ENCODE measurements at places on chromosomes 6 and 20.

DNA sequence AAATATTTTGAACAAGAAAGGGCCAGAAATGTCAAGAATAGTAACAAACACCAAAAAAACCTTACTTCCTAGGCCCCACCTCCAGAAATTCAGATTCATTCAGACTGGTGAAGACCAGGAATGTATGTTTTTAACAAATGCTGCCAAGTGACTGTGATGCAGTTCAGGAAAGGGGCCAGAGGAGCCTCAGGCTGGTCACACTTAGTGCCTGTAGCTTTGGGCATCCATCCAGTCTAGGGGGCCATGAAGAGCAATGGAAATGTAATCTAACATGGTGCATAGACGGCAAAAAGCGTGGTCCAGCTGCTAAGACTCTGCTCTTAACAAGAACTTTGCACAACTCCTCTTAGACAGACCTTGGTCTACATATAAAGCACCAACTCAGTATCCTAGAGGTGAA is 7.1 kb downstream of the GJA1 start:
- no peak for DNase-seq

- no peak for DNase-seq
Measured at GRCh38 chr6:3981917-3982316, 97.0 kb downstream of the FAM217A start.

DNA sequence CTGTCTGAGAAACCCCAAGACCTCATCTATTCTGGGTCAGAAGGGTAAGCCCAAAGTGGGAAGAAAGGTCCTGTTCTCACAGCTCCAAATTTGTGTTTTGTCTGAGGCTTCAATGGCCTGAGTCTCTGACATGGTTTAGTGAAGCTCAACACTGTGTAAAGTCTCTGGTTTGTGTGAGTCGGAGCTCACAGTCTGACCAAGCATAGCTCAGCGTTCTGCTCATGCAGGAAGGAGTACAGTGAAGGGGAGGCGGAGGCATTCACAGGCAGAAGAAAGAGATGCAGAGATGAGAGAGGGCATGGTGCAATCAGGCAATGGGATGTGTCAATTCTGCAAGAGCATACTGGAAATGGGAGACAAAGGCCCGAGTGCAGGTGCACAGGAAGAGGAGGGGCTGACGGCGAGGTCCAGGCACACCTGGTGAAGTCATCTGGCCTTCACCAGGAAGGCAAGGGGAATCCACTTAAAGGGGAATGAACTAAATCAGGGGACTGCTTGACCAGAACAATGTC is 463.0 kb upstream of the AGPAT4 start:
- no peak for DNase-seq

GRCh38 chr6:151761851-151762250 is 45.6 kb upstream of the ESR1 start:
- no peak for DNase-seq

DNA sequence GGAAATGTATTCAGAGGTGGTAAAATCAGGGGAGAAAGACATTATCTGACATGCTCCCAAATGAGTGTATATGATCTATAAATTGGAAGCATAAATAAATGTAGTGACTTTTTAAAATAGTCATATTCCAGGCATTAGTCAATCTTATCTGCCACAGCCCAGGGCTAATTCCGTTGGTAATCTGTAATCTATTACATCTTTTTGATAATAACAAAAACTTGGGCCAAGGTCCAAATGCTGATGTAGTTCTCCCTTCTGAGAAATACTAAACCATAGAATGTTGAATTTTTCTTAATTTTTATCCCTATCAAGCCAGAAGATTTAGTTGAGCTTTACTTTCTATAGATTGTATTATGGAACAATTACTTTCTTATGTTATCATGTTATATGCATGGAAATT is 1279.8 kb downstream of the EPHA7 start:
- no peak for DNase-seq

Data from NCI-H1694 (cell line).